Stimulated activated effector memory CD8-positive, alpha-beta T cell treated with anti-CD3 and anti-CD28 coated beads, Interleukin-12 subunit alpha, Interleukin-12 subunit beta, amount 100 ng/mL, for 72 hours (primary cell): ENCODE measurements at places on chromosomes 2 and 18.

DNA sequence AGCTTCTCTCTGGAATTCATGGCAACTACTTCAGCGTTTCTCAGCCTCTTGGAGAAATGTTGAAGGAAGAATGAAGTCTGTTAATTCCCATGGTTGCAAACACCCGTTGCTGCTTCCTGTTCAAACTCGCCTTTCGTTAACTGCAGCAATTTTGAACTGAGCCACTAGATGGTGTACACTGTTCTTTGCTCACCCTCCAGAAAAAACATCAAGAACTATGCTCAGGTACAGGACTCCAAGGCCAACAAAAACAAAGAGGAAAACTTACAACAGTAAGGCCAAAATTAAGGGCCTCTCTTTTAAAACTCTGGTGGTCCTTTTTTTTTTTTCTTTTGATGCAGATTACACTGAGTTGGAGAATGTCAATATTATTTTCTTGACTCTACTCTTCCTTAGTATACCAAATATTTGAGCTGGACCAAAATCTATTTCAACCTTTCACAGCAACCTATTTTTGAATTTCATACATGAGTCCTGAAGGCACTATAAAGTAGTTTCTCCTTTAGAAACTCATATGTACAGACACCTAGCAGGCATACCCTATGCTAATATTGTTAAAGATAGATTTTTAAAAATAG is 58.2 kb downstream of the KLHL14 start:
- no peak for DNase-seq

GRCh38 chr18:37309059-37309458 is 256.5 kb downstream of the CELF4 start:
- DNase-seq: no peak

GRCh38 chr2:175579646-175580045 is 398.1 kb upstream of the ATP5MC3 start:
- no peak for DNase-seq

GRCh38 chr2:241011751-241012510 is 13.5 kb downstream of the SNED1 start:
- DNase-seq: no peak

- no peak for DNase-seq
Measured at GRCh38 chr2:29691391-29691950, 229.9 kb downstream of the ALK start.

- no peak for DNase-seq
Measured at GRCh38 chr2:80330527-80331450, 26.2 kb upstream of the LRRTM1 start.

DNA sequence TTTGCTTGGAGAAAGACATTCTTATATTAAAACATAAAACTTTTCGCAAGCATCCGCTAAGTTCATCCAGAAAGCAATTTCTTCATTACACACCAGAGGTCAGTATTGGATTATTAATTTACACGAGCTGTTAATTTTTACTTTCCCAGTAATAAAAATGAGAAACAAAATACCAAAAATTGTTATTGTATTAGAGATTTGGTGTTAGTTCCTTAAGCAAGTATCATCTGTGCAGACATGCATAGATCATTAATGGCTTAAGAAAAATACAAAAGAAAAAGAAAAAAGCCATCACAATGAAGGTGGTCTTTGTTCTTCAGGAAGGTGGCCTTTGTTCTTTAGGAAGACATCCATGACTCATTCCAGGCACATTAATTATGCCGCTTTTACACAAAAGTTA is 53.6 kb upstream of the HNMT start:
- DNase-seq: no peak

- no peak for DNase-seq
Measured at GRCh38 chr2:5391362-5391761, 300.8 kb upstream of the SOX11 start.

DNA sequence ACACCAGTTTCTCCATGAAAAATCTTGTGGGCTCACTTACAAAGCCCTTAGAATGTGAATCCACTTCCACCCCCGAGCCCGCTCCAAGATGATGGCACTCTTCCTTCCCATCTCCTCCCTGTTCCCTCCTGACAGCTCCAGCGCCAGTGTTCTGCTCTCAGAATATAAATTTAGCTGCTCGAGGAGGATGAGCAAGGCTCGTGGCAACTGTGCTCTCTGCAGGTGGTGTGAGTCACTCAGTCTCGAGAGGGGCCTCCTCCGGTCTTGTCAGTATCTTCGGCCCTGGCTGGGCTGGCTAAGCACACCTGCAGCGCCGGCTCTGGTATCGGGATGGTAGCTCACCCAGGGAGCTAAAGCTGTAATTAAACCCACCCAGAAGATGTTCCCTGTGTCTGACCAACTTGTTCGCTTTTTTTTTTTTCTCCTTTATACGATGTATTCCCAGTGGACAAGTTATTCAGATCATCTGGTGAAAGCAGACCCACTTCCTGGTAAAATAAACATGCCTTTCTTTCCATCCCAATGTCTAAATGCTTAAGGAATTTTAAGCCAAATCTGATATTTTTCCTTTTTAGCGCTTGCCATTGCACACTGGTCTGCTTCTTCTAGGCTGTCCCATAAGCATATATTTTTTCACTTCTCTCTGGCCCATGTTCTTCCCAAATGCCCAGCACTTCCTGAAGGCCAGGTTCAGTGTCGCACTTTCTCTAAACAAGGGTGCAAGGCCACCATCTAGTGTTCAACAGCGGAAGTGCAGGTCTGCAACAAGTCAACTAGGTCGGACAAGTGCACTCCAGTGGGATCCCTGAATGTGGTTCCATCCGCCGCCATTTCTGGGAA is 31.4 kb upstream of the YPEL5 start:
- DNase-seq: peak; percentile 51

GRCh38 chr2:108621687-108622681 is 87.7 kb downstream of the LIMS1 start:
- no peak for DNase-seq

DNA sequence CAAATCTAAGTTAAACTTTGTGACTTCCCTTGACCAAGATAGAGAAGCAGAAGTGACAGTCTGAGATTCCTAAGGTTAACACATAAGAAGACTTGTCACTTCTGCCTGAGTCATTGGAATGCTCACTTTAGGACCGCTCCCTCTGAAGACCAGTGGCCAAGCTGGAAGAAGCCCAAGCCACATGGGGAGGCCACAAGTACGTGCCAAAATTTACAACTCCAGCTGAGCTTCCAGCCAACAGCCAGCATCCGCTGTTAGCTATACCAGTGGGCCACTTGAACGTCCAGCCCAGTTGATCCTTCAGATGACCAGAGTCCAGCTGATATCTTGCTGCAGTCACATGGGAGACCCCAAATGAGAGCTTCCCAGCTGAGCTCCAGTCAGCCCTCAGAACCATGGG is 18.1 kb upstream of the ANTXR1 start:
- DNase-seq: no peak
